Stimulated activated CD8-positive, alpha-beta memory T cell treated with anti-CD3 and anti-CD28 coated beads, Interleukin-2, amount 100 ng/mL, for 1 hour (primary cell): ENCODE measurements at places on chromosomes 5 and 9.

- no peak for DNase-seq
Observed at GRCh38 chr5:68283766-68284165, 68.2 kb downstream of the PIK3R1 start.

DNA sequence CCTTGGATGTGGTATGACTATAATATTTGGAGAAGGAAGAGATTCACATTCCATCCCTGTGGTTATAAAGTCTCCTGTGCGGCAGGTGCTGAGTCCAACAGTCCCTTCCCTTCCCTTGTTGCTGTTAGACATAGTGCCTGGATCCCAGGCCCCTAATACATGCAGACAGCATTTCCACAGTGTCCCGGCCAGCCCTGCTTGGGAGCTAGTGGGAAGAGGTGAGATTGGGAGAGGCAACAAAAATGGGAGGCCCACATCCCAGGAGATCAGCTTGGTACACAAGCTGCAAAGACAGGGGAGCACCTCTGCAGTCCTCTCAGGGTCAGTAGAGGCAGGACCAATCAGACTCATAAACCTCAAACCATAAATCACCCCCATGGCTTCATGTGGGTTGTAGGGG lies 3.3 kb upstream of the NEURL1B start:
- no peak for DNase-seq

GRCh38 chr9:32350682-32351081 lies 33.8 kb upstream of the ACO1 start:
- no peak for DNase-seq

- no peak for DNase-seq
Observed at GRCh38 chr5:58281189-58281588, 178.7 kb downstream of the PLK2 start.

GRCh38 chr5:151406322-151406947 lies 41.0 kb upstream of the SLC36A1 start:
- no peak for DNase-seq

GRCh38 chr5:118354797-118355196 lies 633.5 kb downstream of the DTWD2 start:
- DNase-seq: no peak

DNA sequence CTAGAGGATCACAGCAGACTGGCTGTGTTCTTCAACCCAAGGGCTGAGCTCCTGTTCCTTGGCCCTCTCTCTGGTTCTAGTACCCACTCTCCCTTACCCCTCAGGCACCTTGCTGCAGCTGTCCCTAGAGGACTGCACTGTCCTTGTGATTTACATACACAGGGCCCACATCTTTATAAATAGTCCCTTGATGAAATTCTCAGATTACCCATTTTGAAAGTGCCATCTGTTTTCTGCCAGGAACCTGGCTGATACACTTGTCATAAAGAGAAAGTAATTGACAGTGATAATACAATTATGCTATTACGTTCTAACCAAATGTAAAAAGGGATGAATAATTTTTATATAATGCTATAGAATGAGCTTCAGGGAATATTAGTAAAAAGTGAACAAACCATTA lies 16.5 kb upstream of the SPARC start:
- DNase-seq: no peak

DNA sequence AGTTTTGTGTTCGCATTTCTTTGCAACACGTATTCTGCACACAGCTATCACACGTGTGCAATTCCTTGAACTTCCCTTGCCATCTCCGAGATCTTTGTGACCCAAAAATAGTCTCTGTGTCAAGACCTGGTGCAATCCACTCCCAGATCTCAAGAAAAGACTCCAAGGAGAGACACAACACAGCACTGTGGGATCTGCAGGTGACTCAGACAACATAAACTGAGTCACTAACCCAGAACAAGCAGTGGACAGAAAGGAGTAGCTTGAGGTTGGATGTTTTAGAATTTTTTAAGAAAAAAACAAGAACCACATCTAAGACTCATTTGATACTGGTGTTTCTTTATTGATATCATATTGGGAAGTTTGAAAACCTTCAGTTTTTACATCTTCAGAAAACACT lies 396.9 kb downstream of the AGTPBP1 start:
- DNase-seq: no peak
